ENCODE measurements at places on chromosomes 5 and 9. TPM values are rescaled to one million over a fixed set of nuclear protein-coding genes. Genes with fewer than 3 reads are reported as not detected.

Gene PHF24
- not detected for total RNA-seq

Gene ERAP2
- total RNA-seq = 10.0 TPM

Gene TTLL11
- total RNA-seq = 4.9 TPM

Gene FGFR4
- total RNA-seq = 3.8 TPM

Gene INSL6
- not detected for total RNA-seq

Gene ADGRD2
- total RNA-seq = not detected

Gene TLX3
- not detected for total RNA-seq

Gene PDCD1LG2
- 9.5 TPM for total RNA-seq

Gene NRG2
- total RNA-seq = 0.30 TPM

Gene IFNB1
- total RNA-seq = not detected

Gene EQTN
- not detected for total RNA-seq

Gene CARD6
- 21.1 TPM for total RNA-seq

Gene ADAMTSL1
- 18.4 TPM for total RNA-seq

Gene NUP214
- 65.9 TPM for total RNA-seq

Gene PDZD2
- 3.4 TPM for total RNA-seq

Gene SURF1
- total RNA-seq = 22.8 TPM

Gene CLIC3
- total RNA-seq = not detected

Gene SMIM33
- not detected for total RNA-seq

Gene MOB3B
- not detected for total RNA-seq

Gene SLIT3
- 0.02 TPM for total RNA-seq

Gene GABRA1
- not detected for total RNA-seq

Gene TRMO
- total RNA-seq = 10.9 TPM

Gene GBGT1
- total RNA-seq = 28.7 TPM

Gene SLC46A2
- not detected for total RNA-seq

Gene SV2C
- 0.07 TPM for total RNA-seq

Gene TMEM141
- total RNA-seq = 43.2 TPM

Gene GABRP
- 0.66 TPM for total RNA-seq

Gene SGCD
- total RNA-seq = not detected

Gene TRIM7
- 3.4 TPM for total RNA-seq

Gene PRR16
- 2.3 TPM for total RNA-seq

Gene ANKRD18A
- 0.21 TPM for total RNA-seq

Gene GGTA1
- total RNA-seq = not detected

Gene PDE6A
- total RNA-seq = not detected

Gene STPG3
- not detected for total RNA-seq

Gene ZNG1F
- total RNA-seq = 10.5 TPM

Gene RHOBTB3
- total RNA-seq = 37.6 TPM
